HCT116 (cell line): ENCODE measurements at places on chromosomes 13 and 19.

GRCh38 chr19:35704218-35704617, at the start of gene ZBTB32:
Gene ZBTB32, plus strand, starts transcription at chr19:35704558. Its CDS starts 10,069 bp downstream, at chr19:35714627.
- DNase-seq, result no peak

DNA sequence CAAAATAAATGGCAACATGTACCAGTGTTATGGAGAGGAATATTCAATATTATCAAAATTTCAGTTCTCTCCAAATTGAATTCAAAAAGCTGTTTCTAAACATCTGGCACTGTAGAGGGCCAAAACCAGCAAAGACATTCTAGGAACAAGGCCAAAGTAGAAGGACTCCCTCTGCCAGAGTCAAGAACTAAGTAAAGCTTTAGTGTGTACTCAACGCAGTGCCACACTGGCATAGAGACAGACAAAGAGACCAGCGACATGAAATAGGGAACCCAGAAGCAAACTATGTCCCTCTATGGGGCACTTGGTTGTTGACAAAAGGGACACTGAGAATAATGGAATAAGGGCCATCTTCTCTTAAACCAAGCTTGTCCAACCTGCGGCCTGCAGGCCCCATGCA, 15.6 kb downstream of the SCGB2B2 start:
- DNase-seq, result no peak

DNA sequence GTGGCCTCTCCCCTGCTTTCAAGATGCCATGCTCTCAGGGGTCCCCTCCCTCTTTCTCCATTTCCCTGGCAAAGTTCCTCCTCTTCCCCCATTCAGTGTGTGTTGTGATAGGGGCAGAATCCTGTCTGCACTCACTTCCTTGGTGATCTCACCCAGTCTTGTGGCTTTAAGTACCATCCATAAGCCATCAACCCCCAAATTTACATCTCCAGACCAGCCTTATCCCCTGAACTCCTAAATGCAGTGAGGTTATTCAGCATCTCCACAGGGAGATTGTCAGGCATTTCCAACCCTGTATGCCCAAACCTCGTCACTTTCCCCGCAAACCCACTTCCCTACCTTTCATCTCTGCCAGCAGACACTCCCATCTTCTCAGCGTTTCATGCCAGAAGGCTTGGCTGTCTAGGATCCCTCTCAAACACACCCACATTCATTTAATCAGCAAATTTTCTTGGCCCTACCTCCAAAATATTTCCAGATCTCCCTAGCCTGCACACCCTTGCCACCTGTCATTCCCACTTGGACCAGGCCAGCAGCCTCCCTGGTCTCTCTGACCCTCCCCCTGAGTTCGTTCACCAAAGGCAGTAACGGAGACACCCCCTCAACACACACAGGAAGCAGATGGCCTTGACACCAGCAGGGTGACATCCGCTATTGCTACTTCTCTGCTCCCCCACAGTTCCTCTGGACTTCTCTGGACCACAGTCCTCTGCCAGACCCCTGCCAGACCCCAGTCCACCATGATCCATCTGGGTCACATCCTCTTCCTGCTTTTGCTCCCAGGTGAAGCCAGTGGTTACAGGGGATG, at the start of gene HCST:
Gene HCST, plus strand, starts transcription at position 676 of the 808 bp plus-strand sequence. Its CDS starts 65 bp downstream, at position 741.
- no peak for DNase-seq

DNA sequence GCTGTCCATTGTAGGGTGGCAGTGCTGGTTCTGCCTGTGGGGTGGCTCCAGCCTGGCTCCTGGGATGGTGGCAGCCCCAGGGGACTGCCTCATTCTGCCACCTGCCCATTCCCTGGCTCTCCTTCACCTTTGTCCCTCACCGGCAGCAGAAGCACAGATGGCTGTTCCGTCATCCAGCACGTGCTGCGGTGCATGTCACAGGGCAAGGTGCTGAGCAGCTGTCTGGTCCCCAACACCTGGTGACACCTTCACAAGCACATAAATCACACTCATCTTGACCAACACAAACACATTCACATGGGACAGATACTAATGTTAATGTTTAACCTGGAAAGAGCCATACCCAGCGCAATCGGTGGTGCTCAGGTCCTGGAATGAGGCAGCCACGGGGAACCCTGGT, 126.8 kb downstream of the UQCRFS1 start:
- no peak for DNase-seq

DNA sequence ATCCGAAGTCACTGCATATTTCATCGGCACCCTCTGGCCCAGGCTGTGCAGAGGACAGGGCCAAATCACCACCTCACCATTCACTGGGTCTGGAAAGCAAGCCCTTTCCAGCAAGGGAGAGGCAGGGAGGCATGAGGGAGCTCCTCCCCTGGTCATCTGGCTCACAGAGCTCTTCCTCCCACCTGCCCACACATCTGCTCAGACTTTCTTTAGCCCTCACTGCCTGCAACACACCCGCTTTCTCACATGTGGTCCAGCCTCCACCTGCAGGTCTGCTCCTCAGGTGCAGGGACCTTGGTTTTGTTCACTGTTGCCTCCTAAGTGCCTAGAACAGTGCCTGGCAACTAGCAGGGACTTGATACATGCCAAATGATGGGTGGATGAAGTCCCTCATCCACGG, 21.0 kb upstream of the SLC35E1 start:
- DNase-seq, result no peak

DNA sequence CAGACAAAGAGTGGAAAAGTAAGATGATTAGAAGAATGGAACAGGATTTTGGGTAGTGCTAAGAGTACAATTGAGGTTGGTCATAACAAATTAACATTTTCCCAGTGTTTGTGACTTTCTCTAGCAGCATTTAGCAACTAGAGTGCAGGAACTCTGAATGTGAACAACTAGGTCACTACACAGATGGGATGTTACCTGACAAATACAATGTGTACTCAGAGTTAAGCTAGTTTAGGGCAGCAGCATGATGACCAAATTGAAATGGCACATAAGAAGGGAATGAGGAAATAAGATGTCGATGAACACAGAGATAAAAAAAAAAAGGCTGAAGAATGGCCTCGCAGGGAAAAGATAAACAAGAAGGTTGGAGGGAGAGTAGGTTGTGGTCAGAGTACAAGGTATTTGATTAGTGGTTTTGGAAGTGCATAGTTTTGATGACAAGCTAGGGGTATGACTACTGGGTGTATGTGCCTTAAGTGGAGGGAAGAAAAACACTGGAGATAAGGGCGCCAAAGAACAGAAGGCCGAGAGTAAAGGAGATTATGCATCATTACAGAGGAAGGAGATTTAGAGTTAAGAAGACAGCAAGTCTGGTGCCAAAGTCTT, 381.1 kb downstream of the FGF14 start:
- no peak for DNase-seq

DNA sequence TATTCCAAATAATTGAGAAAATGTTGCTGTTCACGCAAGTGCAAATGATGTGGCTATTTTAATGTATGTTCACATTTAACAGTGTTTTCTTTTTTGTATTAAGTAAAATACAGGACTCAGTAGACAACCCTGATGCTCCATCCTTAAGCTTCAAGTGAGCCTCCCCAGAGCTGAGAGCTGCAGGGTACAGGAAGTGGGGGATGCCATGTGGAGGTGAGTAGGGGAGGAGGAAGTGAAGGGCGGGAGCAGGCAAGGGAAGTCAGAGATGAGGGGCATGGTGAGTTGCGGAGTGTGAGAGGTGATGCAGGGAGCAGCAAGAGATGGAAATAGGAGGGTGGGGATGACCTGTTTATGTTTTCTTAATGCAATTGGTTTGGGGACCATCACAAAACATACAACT, 711.0 kb downstream of the UQCRFS1 start:
- no peak for DNase-seq

GRCh38 chr19:28981518-28981917, 231.4 kb downstream of the UQCRFS1 start:
- DNase-seq, result no peak

DNA sequence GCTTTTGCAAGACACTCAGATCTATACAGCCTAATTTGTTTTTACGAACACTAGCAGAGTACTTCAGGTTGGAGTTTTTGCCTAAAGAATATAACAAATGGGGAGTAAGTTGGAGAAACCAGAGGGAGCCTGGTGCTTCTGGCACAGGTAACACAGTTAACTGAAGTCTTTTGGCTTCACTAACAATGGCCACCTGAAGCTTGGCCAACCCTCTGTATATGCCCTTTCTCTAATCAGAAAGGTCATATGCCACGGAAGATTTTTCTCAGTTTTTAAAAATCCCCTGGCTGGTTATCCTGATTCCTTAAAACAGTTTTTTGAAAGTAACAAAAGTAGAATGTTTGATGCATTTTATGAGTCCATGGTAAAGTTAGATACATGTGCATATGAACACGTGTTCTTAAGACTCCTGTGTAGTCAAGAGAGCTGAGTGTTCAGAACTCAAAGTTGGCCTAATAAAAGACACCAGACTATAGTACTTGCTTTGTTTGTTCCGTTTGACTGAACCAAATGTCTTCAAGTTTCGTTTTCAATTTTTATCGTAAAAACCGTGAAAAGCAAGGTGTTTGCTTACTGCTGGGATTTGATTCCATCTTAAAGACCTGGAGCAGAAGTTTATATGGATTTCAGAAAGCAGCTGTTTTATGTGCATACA, 137.5 kb downstream of the KCNRG start:
- no peak for DNase-seq

DNA sequence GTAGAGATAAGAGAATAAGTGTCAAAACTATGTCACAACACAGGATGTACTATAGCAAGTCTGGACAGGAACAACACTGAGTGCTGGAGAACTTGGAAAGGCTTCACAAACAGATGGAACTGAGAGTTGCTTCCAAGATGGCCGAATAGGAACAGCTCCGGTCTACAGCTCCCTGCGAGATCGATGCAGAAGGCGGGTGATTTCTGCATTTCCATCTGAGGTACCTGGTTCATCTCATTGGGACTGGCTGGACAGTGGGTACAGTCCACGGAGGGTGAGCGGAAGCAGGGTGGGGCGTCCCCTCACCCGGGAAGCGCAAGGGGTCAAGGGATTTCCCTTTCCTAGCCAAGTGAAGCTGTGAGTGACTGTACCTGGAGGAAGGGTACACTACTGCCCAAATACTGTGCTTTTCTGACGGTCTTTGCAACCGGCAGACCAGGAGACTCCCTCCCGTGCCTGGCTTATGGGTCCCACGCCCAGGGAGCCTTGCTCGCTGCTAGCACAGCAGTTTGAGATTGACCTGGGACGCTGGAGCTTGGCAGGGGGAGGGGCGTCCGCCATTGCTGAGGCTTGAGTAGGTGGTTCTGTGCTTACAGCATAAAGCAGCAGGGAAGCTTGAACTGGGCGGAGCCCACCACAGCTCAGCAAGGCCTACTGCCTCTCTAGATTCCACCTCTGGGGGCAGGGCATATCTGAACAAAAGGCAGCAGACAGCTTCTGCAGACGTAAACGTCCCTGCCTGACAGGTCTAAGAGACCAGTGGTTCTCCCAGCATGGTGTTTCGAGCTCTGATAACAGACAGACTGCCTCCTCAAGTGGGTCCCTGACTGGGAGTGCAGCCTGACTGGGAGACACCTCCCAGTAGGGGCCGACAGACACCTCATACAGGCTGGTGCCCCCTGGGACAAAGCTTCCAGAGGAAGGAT, 46.0 kb downstream of the USP12 start:
- no peak for DNase-seq

DNA sequence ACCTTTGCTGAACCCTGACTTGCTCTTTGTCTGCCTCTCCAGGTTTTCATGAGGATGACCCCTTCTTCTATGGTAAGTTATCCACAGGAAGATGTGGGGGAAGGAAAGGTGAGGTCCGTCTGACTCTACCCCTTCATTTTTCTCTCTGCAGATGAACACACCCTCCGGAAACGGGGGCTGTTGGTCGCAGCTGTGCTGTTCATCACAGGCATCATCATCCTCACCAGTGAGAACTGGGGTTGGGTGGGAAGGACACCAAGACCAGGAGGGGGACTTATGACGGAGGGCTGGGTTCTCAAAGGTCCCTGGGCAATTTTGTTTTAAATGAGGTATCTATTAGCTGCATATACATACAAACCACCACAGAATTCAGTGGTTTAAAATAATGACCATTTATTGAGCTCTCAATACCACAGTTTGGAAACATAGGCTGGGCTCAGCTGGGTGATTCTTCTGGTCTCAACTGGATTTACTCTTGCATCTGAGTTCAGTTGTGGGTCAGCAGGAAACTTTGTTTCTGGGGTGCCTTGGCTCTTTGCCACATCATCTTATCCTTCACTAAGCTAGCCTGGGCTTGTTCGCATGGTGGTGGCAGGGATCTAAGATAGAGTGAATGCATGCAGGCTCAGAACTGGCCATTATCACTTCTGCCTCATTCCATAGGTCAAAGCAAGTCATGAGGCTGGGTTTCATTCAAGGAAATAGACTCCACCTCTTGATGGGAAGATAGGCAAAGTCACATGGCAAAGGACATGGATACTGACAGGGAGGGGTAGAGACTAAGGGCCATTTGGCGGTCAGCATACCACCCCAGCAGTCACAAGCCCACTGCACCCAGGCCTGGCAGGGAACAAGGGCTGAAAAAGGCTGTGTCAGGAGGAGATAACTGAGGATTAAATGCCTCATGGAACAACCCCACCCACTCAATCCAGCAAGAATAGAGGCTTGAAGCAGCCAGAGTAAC, 11.8 kb downstream of the FXYD5 start:
- no peak for DNase-seq

- DNase-seq, result no peak
Observed at GRCh38 chr19:29121684-29122083, 91.3 kb downstream of the UQCRFS1 start.

DNA sequence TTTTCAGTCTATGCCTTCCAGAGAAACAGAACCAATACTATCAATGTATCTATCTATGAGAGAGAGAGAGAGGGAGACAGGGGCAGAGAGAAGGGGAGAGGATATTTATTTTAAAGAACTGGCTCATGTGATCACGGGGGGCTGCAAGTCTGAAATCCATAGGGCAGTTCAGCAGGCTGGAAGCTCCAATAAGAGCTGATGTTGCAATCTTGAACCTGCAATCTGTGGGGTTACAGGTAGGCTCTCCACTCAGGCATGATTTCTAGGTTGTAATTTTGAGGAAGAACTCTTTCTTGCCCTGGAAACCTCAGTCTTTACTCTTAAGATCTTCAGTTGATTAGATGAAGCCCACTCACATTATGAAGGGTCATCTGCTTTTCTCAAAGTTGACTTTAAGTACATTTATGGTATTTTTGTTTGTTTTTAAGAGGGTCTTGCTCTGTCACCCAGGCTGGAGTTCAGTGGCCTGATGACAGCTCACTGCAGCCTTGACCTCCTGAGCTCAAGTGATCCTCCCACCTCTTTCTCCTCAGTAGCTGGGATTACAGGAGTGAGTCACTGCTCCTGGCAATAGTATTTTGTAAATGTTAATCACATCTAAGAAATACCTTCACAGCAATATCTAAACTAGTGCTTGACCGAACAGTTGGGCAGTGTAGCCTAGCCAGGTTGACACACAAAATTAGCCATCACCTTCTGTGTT, 376.4 kb downstream of the FGF9 start:
- DNase-seq, result peak; percentile 1

DNA sequence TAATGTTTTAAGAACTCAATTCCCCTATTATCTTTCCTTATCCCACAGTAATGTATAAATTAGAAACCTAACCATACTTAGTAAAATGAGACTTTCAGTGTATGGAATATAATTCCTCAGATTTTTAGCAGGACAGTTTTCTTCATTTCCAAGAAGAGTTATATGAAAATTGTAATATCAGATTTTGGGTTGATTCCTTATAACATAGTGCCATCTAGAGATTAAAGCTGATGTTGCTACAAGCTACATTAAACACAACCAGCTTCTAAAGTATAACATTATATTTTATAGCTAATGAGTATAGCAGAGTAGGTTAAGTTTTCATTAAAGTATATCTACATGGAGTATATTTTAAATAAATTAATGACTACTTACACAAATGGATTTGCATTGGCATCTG, 99.7 kb upstream of the MIR17HG start:
- DNase-seq, result no peak

- peak; percentile 35 for DNase-seq
Observed at GRCh38 chr13:62512194-62513141, 1096.8 kb upstream of the PCDH20 start.

- no peak for DNase-seq
Observed at GRCh38 chr13:23081901-23082300, 98.9 kb upstream of the SGCG start.
